ENCODE measurements at places on chromosomes 1 and 21.

DNA sequence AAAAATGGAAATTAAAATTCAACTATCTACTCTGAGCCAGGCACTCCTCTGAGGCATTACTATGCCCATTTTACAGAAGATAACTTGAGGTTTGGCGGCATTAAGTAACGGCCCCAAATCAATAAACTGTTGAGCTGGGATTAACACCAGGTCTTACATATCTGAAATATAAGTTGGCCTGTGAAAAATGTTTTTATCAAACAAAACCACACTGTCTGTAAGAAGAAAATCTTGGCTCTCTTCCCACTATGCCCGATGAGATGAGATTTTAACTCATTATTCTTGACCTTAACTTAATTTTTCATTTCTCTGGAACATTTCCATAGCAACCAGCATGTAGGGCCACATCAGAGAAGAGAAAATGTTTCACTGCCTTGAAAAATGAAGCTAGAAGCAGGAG lies 21.8 kb downstream of the RC3H1 start:
- no peak for DNase-seq

DNA sequence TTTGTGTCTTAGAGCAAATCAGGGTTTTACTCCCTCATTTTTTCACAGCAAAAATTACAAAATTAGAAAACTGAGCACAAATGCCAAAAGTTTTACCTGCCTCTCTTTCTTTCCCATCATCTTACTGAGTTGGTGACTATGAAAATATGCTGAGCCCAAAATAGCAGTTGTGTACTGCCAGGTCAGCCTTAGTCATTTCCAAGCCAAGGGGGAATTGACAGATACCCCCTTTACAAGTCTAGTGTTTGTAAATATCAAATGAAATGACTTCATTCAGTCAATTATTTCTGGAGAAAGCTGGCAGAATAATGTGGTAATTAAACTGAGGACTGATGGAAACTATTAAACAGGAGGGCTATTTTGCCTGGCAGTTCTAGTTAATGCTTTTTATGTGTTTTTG lies 11.4 kb upstream of the GORAB start:
- no peak for DNase-seq

DNA sequence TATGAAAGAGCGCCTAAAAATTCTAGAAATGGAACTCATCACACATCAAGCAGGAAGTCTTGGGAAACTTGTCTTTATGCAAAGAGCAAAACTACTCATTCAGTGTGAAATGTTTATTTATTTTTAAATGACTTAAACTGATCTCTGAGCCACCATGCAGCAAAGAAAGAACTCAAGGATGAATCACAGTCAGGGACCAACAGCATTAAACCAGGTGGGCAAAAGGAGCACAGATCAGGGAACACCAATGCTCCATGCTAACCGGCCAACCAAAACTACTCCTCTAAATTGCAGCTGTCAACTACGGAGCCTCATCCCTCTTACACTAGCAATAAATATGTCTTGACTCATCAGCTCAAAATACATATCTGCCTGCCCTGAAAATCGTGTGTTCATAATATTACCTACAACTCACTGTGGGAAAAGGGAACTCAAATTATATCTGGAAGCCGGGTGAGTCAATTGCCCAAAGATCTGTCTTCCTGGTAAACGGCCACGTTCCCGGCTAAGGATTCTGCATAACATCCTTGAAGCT lies 129.2 kb downstream of the PTPN14 start:
- no peak for DNase-seq

DNA sequence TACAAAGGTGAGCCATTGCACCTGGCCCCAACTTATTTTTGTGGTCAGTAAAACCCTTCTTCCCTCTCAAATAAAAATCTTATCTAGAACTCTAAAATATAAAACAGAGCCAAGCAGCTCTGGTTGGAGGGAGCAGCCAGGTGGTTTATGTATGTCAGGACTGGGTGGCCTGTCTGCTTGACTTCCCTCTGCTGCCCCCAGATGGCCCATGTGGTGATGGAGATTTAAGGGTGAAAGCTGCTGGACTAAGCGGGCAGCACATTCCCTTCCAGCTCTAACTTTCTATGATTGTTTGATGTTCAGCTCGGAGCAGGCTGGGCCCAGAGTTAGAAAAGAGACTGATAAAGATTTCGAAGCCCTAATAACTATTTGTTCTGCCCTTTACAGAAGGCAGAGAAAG lies 11.9 kb upstream of the PAQR6 start:
- no peak for DNase-seq

GRCh38 chr1:53088616-53089300 lies 26.7 kb downstream of the PODN start:
- DNase-seq: no peak

DNA sequence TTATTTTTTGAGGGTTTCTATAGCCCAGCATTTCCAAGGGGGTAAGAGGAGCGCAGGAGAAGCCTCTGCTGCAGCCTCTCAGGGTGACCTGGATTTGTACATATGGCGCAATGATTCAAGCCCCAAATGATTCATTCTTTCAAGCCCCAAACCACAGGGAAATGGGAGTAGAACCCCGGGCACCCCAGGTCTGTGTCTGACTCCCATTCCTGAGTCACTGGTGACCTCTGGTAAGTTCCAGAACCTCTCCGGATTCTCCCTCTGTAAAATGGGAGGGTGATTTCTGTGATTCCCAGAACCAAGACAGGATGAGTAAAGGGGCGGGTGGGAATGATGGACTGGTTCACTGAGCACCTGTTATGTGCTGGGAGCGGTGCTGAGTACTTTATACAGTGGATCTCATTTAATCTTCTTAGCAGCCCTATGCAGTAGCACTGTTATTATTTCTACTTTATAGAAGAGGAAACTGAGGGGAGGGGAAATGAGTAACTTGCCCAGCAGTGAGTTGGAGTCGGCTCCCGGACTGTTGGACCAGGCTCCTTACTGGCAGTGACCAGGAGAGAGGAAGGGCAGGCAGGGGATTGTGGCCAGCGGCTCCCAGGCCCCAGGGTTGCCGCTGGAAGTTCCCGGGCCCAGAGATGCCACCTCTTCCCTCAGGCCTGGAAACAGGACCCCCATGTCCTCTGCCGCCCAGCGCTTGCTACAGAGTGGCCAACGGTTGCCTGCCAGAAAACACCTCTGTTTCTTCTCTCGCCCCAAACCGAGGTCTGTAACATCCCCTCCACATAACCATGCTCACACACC lies 20.3 kb upstream of the SLC26A9 start:
- DNase-seq: no peak

GRCh38 chr1:82486969-82487368 lies 686.2 kb downstream of the ADGRL2 start:
- no peak for DNase-seq

GRCh38 chr1:218611916-218612585 lies 266.9 kb downstream of the TGFB2 start:
- no peak for DNase-seq

GRCh38 chr1:9242338-9242969 lies 7.9 kb downstream of the H6PD start:
- DNase-seq: no peak

GRCh38 chr21:42228709-42229220 lies 9.8 kb downstream of the ABCG1 start:
- no peak for DNase-seq

DNA sequence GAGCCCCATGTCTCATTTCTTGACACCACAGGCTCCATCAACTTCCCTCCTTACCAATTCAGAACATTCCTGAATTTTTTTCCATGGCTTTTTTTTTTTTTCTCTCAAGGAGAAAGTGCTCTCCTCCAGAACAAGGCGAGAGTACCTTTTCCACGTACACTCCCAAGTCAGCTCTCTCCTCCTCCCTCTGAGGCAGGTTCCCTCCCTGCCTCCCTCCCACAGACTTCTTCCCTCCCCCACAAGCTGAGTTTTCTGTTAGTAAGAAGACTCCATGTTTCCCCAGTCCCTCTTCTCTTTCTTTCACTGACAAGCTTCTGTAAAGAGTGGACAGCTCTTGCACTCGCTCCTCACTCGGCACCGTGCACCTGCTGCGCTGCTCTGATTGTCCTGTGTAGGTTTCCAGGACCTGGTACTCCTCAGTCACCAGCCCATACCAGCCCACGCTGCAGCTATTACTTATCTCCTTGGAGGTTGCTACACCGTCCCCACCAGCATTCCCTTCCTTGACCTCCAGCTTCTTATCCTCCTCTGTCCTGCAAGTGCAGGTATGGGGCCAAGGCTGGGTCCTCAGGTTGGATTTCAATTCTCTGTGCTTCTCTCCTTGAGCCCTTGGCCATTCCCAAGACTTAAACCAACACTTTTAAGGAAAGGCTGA lies 3.8 kb downstream of the TRAF5 start:
- DNase-seq: no peak

DNA sequence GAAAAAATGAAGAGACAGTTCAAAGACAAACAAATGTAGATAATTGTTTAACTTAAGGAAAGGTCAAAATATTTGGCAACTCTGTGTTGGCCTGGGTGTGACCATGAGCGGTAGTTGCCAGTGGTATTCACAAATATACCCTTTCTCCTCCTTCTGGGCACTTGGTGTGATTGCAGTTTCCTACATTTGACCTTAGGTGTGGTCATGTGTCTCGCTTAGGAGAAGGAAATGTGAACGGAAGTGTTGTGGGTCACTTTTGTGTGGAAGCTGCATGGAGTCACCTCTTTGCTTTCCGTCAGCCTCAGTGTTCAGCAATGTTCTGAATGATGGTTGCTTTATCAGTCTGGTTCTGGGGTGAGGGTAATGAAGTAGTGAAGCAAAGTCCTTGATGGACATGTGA lies 3.4 kb upstream of the PCSK9 start:
- no peak for DNase-seq

DNA sequence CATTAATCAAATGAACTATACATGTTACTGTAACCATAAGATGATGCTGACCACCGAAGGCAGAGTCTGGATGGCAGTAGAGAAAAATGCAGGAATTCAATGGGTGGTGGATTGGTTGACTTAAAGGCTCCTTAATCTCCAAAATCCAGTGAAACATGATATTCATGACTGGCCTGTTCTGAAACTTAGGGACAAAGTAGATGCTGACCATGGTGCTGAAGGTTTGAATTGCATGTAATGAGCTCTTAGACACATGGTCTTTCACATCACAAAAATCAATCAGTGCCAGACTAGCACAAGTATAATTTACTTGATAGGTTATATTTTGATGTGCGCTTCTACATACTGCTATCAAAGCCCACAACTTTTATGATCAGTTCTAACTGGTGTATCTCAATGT lies 30.9 kb upstream of the NTMT2 start:
- DNase-seq: no peak

DNA sequence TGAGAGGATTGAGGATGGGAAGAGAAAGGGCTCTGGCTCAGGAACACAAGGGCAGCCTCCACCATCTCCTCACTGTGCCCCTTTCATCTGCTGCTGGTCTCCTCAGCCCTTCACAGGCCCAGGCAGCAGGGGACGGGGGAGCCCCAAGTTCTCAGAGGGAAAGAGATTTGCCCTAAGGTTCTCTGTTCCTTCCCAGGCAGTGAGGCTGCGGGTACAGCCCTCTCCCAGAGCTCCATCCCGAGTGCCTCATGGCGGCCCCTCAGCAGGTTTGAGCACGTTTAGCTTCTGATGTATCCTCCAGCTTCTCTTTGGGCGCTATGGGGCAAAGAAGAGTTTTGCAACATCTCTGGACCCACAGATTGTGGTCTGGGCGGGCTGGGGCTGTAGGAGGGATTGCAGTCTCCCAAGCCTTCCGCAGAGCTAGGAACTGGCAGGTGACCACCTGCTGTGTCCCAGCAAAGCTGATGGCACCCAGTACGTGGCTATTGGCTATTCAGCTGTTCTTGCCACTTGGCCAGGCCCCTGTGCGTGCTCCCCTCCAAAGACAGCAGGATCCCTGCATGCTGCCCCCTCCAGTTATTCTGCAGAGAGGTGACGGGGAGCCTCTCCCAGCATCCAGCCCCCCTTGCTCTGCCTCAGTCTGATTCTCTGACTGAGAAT lies 10.1 kb downstream of the DISP3 start:
- DNase-seq: no peak

GRCh38 chr21:28356422-28356821 lies 636.3 kb downstream of the LTN1 start:
- no peak for DNase-seq

DNA sequence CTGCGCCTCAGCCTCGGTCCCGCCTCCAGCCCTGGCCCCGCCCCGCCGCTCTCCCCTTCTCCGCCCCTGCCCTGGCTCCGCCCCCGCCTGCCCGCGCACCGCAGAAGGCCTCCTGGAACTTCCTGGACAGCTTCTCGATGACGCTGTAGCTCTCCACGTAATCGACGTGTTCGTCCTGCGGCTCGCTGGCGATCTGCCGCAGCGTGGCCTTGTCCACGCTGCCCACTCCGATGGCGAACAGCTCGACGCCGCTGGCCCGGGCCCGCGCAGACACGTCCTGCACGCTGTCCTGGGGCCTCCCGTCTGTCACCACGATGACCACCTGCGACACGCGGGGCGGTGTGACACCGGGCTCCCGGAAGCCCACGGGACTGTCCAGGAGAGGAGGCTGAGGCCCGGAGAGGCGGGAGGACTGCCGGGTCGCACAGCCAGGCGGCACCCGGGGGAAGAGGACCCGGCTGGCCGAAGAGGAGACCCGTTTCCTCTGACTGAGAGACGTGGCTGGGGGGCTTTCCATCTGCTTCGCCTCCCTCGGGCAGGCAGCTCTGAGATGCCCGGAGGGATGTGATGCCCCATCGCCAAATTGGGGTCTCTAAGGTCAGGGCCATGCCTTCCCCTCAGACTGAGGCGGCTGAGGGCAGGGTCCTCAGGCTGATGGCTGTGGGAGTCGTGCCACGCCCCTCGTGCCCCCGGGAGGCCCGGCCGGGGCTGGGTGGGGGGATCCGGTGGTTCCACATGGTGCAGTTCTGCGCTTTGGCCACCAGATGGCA lies 4.6 kb downstream of the MATN1 start:
- peak; percentile 77 for DNase-seq

Measured in activated naive CD4-positive, alpha-beta T cell (primary cell).